ENCODE measurements at places on chromosomes 1 and 21.

- no peak for DNase-seq
Observed at GRCh38 chr1:202856014-202856413, 32.9 kb downstream of the RABIF start.

- DNase-seq: no peak
Observed at GRCh38 chr21:15252431-15252830, 187.6 kb upstream of the NRIP1 start.

DNA sequence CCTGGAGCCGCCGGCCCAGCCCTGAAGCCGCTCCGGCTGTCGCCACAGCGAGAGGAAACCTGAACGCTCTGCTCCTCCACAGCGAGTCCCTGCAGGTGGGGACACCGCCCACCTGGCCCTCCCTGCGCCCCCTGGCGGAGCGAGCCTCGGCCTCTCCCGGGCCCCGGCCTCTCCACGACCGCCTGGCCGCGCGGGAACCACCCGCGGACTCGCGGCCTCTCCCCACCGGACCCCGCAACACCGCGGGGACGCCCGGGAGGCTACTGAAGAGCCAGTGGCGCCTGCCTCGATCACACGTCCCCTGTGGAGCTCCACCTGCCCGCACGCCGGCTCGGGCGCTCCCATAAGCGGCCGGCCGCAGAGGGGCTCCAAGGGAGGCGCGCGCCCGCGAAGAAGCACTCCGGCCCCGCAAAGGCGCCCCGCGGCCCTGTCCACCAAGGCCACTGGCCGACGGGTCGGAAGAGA is 109.6 kb downstream of the KCNN3 start:
- DNase-seq: no peak

DNA sequence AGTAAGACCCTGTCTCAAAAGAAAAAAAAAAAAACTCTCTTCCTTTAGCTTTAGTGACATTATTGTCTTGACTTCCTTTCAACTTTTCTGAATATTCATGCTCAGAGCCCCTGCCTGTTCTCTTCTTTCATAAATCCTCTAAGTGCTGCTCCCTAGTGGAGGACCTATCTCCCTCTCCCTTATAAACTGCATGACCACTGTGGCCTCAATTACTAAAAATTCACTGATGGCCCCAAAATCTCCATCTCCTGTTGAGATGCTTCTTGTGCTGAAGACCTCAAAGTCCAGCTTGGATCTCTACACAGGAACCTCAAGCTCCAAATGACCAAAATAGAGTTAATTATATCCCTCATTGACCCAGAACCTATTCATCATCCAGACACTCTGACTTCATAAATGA is 7.8 kb downstream of the ITLN1 start:
- DNase-seq: no peak

DNA sequence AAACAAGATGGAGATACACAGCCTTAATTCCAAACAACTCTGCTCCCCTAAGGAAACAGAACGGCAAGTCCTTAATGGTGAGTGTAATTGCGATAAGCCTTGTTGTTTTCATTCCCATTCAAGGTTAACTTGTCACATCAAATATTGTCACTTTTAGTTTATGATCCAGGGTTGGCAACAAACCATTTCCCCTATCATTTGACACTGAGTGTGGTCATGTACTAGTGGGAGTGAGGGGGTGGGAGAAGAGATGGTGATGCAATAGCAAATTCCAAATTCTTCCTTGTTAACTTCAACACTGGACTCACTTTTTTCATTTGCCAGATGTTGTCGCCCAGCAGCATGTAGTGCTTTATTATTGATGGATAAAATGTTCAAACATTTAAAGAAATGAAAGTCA is 140.4 kb downstream of the ZNF326 start:
- no peak for DNase-seq

DNA sequence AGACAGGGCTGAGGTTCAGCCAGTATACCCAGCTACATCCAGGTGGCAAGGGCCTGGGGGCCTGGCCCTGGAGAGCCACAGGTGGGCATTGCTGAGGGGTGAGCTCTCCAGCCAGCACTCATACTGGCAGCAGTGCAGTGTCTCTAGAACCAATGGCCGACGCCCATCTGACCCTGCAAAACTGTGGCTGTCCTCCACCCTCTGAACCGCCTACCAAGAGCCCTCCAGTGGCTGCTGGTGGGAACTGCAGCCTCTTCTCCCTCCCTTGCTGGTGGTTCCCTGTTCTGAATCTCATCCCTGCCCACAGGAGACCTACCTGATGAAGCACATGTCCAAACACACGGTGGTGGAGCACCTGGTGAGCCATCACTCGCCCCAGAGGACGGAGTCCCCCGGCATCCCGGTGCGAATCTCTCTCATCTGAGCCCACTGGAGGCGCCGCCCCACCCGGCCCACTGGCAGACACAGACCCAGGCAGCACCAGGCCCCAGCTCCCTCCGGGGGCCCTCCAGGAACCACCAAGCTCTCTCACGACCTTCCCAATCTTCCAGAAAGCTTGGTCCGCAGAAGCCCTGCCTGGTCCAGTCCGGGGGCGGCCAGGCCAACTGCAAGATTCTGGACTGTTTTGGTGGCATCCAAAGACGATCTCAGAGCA is 22.1 kb downstream of the A3GALT2 start:
- peak; percentile 48 for DNase-seq

- DNase-seq: no peak
Observed at GRCh38 chr1:3680488-3681230, 28.3 kb downstream of the TP73 start.

- DNase-seq: no peak
Observed at GRCh38 chr21:21230672-21231071, 232.5 kb downstream of the NCAM2 start.

DNA sequence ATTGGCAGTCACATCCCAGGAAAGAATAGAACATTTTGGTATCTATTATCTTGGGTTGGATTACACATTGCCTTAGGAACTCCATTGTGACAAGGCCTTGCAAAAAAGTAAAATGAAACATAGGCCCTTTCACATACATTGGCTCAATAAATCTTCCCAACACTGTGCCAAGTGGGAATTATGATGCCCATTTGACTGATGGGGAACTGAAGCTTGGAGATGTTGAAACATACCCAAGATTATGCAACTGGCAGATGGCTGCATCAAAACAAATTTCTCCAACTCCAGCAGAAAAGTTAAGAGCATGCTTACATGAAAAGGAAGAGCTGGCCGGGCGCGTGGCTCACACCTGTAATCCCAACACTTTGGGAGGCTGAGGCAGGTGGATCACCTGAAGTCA is 26.9 kb downstream of the PLEKHO1 start:
- DNase-seq: no peak

DNA sequence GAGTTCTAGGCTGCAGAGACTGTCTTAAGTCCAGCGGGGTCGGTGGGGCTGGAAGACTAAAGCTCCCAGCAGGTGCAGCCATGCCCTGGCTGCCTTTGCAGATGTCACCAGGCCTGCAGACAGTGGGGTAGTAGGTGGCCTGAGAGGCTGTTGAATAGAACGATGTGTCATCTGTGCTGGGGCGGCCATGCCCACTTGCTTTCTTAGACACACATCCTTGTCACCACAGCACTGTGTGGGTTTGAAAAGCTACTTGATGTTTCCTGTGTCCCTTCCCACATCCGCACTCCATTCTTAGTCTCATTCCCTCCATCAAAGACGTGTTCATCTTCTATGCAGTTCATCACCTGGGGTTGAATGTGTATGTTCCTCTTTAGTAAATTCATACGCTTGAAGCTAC is 184.5 kb upstream of the TMEM51 start:
- no peak for DNase-seq

DNA sequence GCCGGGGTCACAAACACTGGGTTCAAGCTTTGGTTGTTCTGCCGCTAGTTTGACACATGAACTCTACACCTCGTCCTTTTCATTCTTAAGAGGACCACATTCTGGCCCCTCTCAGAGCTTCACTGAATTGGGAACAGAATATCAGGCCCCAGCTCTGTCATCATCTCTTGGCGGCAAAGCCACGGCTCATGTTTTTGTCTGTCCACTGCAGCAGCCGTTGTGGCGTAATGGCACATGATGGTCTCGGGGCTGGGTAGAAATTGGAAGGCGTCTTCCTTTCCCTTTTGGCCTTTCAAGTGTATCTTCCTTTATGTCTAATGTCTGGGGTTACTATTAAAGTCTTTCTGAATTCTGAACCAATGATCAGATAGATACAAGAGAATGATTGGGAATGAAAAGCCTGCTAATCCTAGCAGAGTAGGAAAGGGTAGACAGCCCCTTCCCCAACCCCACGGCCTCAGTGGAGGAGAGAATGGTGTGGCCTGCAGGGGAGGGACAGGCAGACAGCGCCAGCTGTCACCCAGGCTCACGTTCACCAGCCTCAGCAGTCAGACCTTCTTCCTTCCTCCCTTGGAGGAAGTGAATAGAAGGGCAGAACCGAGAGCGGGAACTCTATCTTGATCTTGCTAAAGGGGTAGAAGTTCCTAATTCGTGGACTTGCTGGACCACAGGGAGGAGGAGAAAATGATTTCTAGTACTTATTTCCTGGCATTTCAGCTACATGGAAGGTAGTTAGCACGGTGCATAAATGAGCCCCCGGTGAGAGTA is 498.1 kb downstream of the KIF26B start:
- DNase-seq: no peak

- no peak for DNase-seq
Observed at GRCh38 chr1:166888373-166889111, 12.5 kb upstream of the TADA1 start.

- no peak for DNase-seq
Observed at GRCh38 chr21:45432575-45433255, 27.8 kb downstream of the COL18A1 start.

GRCh38 chr1:226762988-226763904 is 24.2 kb upstream of the ITPKB start:
- DNase-seq: no peak

- DNase-seq: peak; percentile 91
Observed at GRCh38 chr1:21261551-21262292, 28.5 kb downstream of the ECE1 start.

GRCh38 chr1:12064073-12064969 is 1.2 kb downstream of the TNFRSF8 start:
- no peak for DNase-seq

DNA sequence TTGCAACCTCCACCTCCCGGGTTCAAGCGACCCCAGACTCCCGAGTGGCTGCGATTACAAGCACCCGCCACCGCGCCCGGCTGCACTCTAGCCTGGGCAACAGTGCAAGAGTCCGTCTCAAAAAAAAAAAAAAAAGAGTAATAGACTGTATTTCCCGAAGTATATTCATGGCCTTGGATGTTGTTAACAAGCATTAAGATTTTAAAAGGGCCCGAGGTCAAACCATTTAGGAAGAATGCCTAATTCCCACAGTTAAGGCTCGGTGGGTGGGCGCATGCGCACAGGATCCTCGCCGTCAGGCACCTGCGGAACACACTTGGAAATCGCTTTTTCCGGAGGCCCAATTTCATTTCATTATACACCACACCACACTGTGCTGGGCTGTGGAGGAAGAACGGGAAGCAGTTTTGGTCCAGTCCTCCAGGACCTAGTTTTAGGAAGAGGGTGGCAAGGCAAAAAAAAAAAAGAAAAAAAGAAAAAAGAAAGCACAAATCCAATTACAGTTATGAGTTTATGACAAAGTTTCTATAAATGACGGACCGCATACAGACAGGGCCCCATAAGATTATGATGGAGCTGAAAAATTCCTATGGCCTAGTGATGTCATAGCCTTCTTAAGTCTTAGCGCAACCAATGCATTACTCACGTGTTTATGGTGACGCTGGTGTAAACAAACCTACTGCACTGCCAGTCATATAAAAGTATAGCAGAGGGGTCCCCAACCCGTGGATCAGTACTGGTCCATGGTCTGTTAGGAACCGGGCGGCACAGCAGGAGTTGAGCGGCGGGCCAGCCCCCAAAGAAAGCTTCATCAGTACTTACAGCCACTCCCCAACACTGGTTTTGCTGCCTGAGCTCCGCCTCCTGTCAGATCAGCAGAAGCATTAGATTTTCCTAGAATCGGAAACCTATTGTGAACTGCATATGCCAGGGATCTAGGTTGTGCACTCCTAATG is 38.2 kb downstream of the H3-3A start:
- DNase-seq: no peak

DNA sequence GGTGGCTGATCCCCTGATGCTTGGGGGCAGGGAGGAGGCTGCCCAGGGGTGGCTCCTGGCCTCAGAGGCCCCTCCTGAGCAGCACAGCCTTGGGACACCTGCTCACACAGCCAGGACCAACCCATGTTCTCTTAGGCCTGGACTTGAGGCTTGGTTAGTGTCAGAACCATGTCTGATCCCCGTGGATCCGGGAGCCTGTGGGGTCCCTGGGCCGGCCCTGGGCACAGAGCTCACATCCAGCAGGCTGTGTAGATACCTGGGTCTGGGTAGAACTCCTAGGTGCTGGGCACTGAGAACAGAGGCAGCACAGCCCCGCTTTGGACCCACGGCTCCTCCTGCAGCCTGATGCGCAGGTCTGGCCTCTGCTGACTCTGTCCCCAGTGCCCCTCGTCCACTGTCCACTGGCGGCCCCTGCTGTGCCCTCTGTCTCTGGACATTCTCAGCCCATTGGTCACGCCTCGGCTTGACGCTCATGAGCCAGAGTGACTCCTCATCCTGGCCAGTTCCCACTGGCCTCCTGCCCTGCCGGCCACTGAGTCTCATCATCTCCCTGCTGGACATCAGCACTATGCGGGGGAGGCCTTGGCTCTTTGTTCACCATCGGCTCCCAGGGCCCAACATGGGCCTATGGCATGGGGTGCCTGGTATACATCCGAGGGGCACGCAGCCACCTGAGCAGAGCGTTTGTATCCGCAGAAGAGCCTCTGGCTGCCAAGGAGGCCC is 70.2 kb downstream of the TRIM11 start:
- peak; percentile 63 for DNase-seq

DNA sequence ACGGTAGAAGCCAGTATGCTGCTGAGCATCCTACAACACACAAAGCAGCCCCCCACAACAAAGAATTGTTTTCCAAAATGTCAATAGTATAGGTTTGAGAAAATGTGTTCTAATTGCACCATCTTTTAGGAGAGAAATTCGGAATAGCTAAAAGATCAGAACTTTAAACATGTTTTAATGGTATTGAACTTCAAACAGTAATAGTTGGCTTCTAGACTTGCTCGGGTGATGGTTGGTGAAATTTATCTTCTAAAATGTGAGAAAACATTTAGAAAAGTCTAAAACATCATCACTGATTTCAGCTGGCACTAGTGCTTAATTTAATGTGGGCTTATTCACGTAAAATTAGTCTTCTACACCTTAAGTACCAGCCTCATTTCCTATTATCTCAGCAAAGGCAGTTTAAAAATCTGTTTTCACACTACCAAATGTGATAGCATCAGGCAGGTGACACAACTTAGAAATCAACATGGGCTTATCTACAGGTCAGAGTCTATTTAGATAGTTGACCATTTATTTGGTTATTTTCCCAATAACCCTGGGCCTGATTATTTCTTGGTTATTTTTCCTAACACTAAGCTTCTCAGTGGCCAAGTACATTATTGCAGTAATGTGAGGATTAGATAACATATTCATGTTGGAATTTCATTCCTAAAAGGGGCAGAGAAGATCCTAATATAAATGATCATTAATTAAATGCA is 399.3 kb upstream of the PKN2 start:
- DNase-seq: no peak

GRCh38 chr1:33710967-33711366 is 152.9 kb upstream of the HMGB4 start:
- peak; percentile 2 for DNase-seq
